Fibroblast of skin of left biceps (primary cell): ENCODE measurements at places on chromosomes 3 and 15.
A peak's percentile ranks its signal among the peaks of the same experiment; 100 is the strongest.

DNA sequence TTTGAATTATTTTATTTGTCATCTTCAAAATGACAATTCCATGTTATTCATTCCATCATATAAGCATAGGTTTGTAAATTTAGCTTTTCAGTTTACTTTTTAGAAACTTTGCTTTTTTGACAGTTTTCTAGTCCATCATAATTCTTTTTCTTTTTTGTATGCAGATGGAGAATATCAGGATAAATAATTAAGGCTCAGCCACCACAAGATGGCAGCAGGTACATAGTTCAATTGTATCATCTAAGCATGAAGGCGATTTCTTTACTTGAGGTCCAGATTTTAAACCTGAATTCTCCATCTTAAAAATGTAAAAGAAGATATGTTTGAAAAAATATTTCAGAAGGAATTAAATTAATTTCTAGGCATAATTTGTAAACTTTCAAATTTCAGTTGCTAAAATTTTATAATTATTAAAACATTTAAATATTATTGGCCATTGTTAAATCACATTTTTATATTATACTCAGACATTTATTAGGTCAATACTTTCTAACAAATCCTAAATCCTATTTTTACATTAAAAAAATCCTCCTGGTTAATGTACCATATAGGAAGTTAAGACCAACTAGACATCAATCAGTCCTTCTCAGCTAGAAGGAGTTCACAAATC lies 15.1 kb downstream of the PLSCR5 start:
- DNase-seq, result no peak

DNA sequence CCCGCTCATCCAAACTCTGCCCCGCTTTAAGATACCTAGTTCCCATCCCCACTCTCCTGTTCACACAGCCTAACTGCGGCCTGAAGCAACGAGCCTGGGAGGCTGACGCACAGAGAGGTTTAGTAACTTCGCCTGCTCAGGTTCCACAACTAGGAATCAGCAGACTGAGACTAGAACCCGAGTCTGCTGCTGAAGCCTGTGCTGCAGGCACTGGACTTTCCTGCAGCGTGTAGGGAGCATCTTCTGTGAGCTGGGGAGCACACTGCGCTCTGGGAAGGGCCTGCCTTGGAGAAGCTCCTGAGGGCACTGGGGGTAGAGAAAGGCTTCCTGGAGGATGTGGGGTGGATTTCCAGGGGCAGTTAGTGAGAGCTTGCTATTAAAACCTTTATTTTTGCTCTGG lies 4.8 kb upstream of the MAP6D1 start:
- DNase-seq, result no peak

GRCh38 chr3:179020112-179020511 lies 51.5 kb downstream of the ZMAT3 start:
- no peak for DNase-seq

GRCh38 chr3:56389183-56389830 lies 79.0 kb downstream of the ERC2 start:
- no peak for DNase-seq

DNA sequence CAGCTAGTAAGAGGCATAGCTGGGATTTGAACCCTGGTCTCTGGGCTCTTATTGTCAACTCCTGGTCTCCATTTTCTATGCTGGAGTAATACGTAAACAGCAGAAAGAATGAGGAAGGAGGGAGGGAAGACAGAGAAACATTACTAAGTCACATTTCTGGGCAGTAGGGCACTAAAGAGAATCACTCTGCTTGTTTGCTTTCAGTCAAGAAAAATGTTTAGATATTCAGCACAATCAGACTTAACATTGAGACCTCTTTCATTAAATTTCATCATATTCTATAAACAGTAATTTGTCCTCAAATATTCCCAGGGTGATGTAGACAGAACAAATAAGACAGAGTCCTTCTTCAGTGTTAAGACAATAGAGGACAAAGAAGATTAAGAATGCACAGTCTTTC lies 67.7 kb upstream of the BNC1 start:
- DNase-seq, result no peak

DNA sequence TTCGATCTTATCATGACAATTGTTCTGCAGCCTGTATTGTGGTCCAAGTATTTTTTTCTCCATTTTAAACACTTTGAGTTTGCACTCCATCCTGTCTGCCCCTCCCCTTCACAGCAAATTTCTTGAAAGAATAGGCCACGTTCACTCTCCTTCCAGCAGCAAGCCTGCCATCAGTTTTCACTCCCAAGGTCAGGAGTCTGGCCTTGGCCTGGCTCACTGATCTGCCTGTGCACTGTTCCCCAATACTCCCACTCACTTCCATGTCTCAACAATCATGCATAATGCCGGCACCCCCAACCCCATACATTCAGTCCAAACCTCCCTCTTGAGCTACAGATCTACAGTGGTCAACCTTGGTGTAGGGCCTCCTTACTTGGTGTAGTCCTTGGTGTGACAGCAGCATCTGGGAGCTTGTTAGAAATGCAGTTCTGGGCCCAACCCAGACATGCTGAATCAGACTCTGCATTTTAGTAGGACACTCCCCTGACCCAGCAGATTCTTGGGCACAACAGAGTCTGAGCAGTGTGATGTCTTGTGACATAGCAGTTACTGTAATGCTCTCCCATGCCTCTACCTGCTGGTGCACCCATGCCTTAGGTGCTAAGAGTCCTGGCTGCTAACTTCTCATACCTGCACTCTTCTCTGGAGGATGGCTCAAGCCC lies 58.3 kb upstream of the XCR1 start:
- DNase-seq, result no peak

- peak; percentile 91 for DNase-seq
Observed at GRCh38 chr15:67107014-67107812, 41.8 kb downstream of the SMAD3 start.

- DNase-seq, result no peak
Observed at GRCh38 chr3:47295322-47295721, 12.6 kb downstream of the KLHL18 start.

- no peak for DNase-seq
Observed at GRCh38 chr3:61932499-61932898, 371.1 kb downstream of the PTPRG start.

- DNase-seq, result no peak
Observed at GRCh38 chr3:47877719-47878118, 74.8 kb downstream of the DHX30 start.

GRCh38 chr3:37967260-37967881 lies 23.2 kb upstream of the VILL start:
- peak; percentile 14 for DNase-seq

DNA sequence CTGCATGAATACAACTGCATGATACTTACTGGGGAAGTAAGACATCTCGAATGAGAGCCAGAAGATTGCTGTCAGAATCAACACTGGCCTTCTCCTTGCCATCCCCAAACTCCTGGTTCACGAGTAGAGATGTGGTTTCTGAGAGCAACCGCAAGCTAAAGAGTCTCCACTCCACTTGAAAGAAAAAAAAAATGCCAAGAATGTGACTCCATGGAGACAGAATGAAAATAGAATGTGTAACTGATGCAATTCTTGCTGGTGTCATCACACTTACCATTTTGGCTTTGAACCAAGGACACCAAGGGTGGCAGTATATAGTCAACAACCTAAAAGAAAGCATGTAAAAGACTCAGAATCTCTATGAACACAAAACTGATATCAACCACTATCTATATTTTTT lies 280.4 kb downstream of the ULK4 start:
- peak; percentile 93 for DNase-seq

GRCh38 chr3:155352900-155353490 lies 59.5 kb upstream of the STRIT1 start:
- DNase-seq, result peak; percentile 11

- DNase-seq, result no peak
Observed at GRCh38 chr15:63605816-63606215, 8.6 kb downstream of the FBXL22 start.

- DNase-seq, result no peak
Observed at GRCh38 chr3:38627956-38628355, 21.5 kb downstream of the SCN5A start.

- no peak for DNase-seq
Observed at GRCh38 chr3:140942221-140943104, 827 bp downstream of the SLC25A36 start.

GRCh38 chr3:11436775-11437174 lies 164.6 kb downstream of the ATG7 start:
- DNase-seq, result no peak

DNA sequence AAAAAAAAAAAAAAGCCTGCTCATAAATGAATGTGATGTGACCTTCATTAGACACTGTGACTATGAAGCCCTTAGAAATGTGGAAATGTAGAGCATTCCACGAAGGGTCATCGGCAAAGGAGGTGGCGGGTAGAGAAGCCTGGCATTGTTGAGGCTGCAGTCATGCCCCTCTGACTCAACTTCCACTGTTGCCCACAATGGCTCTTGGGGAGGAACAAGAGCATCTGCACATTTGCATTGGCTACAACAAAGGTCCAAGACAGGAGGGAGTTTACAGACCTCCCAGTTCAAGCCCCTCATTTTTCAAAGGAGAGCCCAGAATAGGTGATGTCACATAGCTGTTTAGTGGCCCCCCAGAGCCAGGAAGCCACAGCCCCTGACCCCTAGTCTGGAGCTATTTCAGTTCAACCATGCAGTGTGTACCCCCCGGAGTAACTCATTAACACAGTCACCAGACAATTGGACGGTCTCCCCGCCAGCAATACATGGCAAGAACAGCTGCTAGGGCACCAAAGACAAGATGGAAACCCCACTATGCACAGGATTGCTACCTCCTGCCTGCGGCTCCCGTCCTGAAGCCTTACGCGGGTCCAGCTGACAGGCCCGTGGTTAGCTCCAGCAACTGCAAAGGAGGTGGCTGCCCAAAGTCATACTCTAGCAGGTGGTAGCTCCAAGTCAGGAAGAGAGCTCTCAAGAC lies 56.2 kb downstream of the SH3BP5 start:
- no peak for DNase-seq

GRCh38 chr15:69810431-69811354 lies 287.0 kb downstream of the TLE3 start:
- no peak for DNase-seq

DNA sequence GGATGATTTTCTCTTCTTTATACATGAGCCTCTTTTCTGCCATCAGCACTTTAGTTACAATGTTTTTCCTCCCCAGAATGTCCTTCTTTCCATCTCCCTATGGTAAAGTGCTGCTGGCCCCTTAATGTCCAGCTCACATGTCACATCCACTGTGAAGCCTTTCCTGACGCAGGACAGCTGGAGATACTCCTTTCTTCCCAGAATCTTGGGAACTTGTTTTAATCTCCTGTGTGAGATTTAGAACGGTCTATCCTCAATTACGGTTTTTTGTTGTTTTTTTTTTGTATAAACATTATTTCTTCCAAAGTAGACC lies 147.7 kb upstream of the TSC22D2 start:
- DNase-seq, result no peak

DNA sequence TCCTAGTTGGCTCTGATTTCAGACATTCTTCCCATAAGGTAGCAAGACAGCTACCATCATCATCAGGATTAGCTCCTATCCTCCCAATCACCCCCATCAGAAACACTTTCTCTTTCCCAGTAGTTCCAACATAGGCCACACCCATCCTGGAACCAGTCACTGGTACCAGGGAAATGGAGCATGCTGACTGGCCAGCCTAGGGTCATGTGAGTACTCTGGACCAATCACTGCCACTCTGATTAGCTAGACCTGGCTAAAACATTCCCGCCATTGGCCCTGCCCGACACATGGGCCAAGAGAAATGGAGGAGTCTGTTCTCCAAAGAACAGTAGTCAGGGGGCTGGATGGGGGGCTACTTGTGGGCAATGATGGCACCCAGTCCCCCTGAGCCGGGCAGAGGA lies 12.4 kb downstream of the EFCC1 start:
- no peak for DNase-seq

GRCh38 chr3:155991212-155991611 lies 120.8 kb downstream of the GMPS start:
- DNase-seq, result no peak

- no peak for DNase-seq
Observed at GRCh38 chr3:151166161-151166560, 36.9 kb downstream of the GPR171 start.

DNA sequence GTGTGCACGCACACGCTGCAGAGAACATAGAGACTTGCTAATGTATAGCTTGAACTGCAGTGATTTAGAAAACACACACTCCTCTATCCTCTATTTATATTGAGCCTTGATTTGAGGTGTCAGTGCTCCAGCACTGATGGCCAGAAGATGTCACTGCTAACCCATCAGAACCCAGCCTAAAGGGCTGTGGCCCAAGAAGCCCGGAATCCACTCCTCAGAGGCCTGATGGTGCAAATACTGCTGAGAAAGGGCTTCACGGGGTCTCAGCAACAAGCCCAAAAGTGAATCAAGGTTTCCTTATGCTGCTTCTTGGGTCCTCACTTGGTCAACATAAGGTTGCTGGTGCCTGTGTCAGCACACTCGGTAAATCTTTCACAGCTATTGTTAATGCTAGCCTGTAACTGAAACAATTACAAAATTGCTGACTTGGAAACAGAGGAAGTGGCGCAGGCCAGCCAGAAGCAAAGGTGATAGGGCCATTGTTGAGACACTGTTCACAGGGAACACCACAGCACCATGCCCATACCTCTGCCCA lies 60.3 kb downstream of the HEG1 start:
- no peak for DNase-seq

DNA sequence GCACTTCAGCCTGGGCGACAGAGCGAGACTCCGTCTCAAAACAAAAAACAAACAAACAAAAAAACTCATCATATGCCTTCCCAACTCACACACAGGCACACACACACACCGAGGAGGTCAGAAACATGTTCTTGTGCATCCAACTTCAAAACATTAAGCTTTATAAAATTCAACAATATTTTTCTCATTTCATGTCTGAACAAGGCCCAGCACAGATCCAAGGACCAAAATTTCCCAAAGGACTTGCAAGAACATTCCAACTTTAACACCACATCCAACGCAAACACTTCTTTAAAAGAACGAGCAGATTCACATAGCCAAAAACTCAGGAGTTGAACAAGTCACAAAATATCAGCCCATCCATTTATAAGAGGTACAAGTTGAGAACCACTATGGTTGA lies 148.4 kb downstream of the MAGI1 start:
- DNase-seq, result no peak

GRCh38 chr3:133445108-133445507 lies 45.3 kb downstream of the BFSP2 start:
- no peak for DNase-seq

DNA sequence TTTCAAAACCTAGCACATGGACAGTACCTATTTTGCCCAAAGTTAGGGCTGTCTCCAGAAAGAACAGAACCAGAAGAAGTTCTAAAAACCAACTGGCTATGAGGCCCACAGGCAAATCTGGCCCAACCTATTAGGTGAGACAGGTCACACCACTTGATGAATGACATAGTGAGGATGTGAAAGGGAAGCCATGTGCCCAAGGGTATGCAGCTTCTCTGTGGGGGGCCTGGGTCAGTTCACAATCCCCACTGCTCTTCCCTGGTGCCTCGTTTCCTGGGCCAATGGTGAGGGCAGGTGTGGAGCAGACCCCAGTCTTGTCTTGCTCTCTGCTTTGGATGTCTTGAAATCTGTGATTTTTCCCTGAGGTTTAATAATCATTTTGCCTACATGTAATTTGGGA lies 8.9 kb downstream of the INSYN1 start:
- DNase-seq, result no peak

- no peak for DNase-seq
Observed at GRCh38 chr3:107045791-107046190, 331.4 kb upstream of the CCDC54 start.
